ENCODE measurements at places on chromosomes 3 and 15.

GRCh38 chr3:182323898-182324297 lies 469.4 kb upstream of the ATP11B start:
- no peak for DNase-seq

GRCh38 chr15:60340207-60340921 lies 57.4 kb downstream of the ANXA2 start:
- no peak for DNase-seq

GRCh38 chr15:89633585-89633984 lies 21.7 kb downstream of the KIF7 start:
- DNase-seq = no peak

DNA sequence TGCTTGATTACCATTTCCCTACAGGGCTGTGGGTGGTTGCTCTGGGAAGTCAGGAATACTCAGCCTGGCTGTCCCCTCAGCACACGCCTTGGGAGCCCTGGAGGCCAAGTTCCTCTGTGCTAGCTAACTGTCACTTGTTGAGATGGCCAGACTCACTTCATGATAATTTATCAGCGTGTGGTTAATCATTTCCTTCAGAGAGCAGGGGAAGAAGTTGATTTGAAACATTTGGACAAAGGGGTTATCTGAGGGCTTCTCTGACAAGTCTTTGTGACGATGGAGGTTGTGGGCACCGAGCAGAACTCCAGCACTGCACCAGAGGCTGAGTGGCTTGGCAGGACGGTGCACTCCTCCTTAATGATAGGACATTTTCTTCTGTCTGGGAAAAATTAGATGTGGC lies 61.9 kb downstream of the WHAMM start:
- no peak for DNase-seq

DNA sequence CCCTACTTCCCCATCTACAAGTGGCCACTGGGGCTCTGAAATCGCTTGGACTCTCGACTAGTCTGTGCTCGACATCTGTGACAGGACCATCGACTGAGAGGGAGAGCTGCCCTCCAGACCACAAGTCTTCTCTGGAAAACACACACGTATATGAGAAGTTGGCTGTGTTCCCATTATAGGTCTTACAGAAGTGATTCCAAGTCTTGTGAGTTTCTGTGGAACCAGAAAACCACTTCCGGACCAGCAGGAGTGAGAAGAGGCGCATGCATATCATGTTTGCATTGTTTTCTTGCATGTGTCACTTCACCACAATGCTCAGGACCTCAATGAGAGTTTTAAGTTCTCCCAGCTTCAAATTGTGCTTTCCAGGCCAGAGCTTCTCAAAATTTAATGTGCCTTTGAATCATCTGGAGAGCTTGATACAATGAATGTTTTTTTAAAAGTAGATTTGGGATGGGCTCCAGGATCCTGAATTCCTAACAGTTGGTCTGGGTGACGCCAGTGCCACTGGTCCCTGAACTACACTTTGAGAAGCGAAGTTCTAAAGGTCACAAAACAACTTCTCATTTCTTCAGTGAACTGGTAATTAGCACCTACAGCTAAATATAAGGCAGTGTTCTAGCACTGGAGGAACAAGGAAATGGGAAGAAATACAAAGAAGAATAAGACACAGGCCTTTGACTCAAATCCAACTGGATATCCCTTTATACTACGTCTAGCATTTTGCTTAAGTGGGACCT lies 15.7 kb downstream of the LIPC start:
- DNase-seq = no peak

- no peak for DNase-seq
Observed at GRCh38 chr3:176354843-176355242, 842.4 kb downstream of the TBL1XR1 start.

GRCh38 chr3:8182904-8183303 lies 318.7 kb upstream of the LMCD1 start:
- no peak for DNase-seq

DNA sequence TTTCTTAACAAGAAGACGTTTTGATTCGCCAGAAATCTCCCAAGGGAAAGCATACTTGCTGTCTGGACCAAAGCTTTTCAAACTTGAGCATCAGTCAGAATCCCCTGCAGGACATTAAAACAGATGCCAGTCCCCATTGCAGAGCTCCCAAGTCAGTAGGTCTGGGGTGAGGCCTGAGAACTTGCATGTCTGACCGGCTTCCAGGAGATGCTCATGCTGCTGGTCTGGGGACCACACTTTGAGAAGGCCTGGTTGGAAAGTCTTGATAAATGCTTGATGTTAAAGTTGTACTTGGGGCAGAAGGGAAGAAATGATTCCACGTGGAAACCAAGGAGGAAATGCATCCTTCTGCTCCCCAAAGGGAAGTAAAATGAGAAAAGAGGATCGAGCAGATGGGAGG lies 24.3 kb upstream of the CAV3 start:
- DNase-seq = no peak

DNA sequence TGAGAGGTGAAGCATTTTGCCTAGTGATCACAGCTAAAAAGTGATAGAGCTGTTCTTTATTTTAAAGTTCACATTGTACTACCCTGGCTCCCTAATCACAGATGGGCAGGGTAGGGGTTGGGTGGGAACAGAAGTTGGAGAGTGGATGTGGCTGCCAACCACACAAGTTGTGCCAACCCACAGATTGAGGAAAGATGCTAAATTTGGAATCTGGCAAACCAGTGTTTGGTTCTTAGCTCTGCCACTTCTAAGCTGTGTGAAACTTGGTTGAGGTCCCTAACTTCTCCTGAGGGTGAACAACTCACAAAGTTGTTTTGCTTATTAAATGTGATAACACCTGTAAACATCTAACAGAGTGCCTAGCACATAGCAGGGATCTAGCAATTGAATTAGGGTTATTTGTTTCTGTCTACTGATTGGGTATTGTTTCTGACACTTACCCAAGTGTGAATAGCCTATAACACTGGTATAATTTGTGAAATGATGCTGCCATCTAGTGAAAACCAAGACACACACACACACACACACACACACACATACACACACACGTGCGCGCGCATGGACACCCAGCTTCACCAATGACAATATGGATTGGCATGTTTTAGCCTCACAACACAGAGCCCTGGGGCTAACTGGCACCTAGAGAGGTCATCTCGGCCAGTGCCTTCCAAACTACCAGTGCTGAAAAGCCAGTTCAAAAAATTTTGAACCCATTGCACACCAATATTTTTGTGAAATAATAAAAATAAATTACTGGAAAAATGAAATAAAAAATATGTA lies 25.3 kb downstream of the ADGRG7 start:
- peak; percentile 8 for DNase-seq
